ENCODE measurements at places on chromosomes 6 and 20. TPM values are rescaled to one million over a fixed set of nuclear protein-coding genes. Genes with fewer than 3 reads are reported as not detected.

DNA sequence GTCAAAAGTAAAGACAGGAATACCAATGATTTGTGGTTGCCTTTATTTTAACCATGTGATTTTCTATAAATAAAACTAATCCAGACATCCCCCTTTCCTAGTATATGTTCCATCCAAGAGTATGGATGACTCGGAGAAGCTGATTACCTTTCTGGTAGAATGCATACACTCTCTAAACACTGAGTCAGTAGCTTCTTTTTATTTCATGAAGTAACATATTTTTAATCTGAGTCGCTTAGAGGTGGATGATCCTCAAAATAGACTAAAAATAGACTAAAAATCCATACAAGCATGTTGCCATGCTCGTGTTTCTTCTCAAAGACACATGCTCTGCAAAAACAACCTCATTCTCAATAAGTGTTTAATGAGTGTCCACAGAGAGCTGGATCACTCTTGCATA, 263.7 kb downstream of the COL12A1 start:
- no peaks in the 10 kb centered on the region for H3K36me3 ChIP-seq
- no peaks in the 10 kb centered on the region for H3K27me3 ChIP-seq
- DNase-seq, result no peak

DNA sequence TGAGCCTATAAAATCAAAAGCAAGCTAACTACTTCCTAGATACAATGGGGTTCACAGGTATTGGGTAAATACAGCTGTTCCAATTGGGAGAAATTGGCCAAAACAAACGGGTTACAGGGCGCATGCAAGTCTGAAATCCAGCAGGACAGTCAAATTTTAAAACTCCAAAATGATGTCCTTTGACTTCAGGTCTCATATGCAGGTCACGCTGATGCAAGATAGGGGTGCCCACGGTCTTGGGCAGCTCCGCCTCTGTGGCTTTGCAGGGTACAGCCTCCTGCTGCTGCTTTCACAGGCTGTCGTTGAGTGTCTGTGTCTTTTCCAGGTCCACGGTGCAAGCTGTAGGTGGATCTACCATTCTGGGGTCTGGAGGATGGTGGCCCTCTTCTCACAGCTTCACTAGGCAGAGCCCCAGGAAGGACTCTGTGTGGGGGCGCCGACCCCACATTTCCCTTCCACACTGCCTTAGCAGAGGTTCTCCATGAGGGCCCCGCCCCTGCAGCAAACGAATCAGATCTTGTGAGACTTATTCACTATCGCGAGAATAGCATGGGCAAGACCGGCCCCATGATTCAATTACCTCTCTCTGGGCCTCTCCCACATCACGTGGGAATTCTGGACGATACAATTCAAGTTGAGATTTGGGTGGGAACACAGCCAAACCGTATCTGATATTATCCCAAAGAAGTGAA, 11.9 kb upstream of the SMIM29 start:
- no peak for DNase-seq
- no peaks in the 10 kb centered on the region for H3K4me1 ChIP-seq
- no peaks in the 10 kb centered on the region for H3K36me3 ChIP-seq

Gene SLC17A2
- not detected for total RNA-seq

Gene ELOVL2
- total RNA-seq, result 0.14 TPM

GRCh38 chr6:491233-491632, 99.7 kb downstream of the IRF4 start:
- no peak overlapping the region for H3K4me3 ChIP-seq
- H3K27me3 ChIP-seq, result no peaks in the 10 kb centered on the region
- no peak overlapping the region for H3K27ac ChIP-seq
- H3K36me3 ChIP-seq, result peaks cover 22% of the 10 kb centered on the region

Gene CCDC170
- total RNA-seq, result 6.2 TPM

Gene MBOAT1
- 10.3 TPM for total RNA-seq

Gene WFDC5
- not detected for total RNA-seq

Gene PRKN
- 12.3 TPM for total RNA-seq

Gene SLC13A3
- not detected for total RNA-seq

Gene EDN1
- total RNA-seq, result 6.7 TPM

Gene DUSP15
- not detected for total RNA-seq

DNA sequence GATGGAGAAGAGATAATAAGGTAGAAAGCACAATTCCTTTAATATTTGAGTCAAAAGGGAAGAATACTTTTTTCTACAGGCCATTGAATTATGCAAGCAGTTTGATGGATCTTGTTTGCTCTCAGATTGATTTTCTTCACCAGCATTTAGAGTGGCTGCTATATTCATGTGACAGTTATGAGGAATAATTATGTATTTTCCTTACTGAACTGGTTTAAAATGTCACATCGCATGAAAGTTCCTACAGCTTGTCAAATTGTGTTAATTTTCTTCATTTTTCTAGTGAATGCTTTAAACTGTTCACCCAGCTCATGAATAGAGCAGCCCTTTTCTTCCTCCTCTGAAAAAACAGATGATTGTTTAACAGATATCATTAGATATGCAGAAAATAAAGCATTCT, 37.4 kb upstream of the TPD52L1 start:
- DNase-seq, result no peak
- no peak overlapping the region for H3K27ac ChIP-seq
- no peaks in the 10 kb centered on the region for H3K27me3 ChIP-seq
- H3K4me1 ChIP-seq, result no peaks in the 10 kb centered on the region
- H3K36me3 ChIP-seq, result no peaks in the 10 kb centered on the region

DNA sequence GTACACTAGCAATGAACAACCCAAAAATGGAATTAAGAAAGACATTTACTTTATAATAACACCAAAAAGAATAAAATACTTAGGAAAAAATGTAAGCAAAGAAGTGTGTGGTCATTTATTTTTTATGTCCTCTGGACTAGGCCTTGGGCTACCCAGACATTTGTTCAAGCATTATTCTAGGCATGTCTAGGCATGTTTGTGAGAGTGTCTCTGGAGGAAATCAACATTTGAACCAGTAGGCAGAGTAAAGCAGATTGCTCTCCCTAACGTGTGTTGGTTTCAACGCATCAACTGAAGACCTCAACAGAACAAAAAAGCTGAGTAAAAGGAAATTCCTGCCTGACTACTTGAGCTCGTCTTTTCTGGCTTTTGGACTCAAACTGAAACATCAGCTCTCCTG, 84.5 kb downstream of the ANKEF1 start:
- H3K4me1 ChIP-seq, result no peaks in the 10 kb centered on the region
- H3K27me3 ChIP-seq, result no peaks in the 10 kb centered on the region
- no peaks in the 10 kb centered on the region for H3K36me3 ChIP-seq
- no peak overlapping the region for H3K27ac ChIP-seq

Gene TREML1
- total RNA-seq, result not detected
